ENCODE measurements at places on chromosomes 4 and X. TPM values are rescaled to one million over a fixed set of nuclear protein-coding genes. Genes with fewer than 3 reads are reported as not detected.

EPHA5 gene
- total RNA-seq, result not detected

PTTG2 gene
- not detected for total RNA-seq

CCDC110 gene
- total RNA-seq, result 0.38 TPM

CFAP47 gene
- total RNA-seq, result not detected

ETDB gene
- not detected for total RNA-seq

GABRE gene
- 20.8 TPM for total RNA-seq

- no peak overlapping the region for H3K27ac ChIP-seq
- H3K4me1 ChIP-seq, result no peaks in the 10 kb centered on the region
- H3K4me3 ChIP-seq, result no peak overlapping the region
- no peaks in the 10 kb centered on the region for H3K27me3 ChIP-seq
- no peak for DNase-seq
- H3K36me3 ChIP-seq, result no peaks in the 10 kb centered on the region
Measured at GRCh38 chrX:64792598-64793337, 183.5 kb downstream of the ZC4H2 start.

DNA sequence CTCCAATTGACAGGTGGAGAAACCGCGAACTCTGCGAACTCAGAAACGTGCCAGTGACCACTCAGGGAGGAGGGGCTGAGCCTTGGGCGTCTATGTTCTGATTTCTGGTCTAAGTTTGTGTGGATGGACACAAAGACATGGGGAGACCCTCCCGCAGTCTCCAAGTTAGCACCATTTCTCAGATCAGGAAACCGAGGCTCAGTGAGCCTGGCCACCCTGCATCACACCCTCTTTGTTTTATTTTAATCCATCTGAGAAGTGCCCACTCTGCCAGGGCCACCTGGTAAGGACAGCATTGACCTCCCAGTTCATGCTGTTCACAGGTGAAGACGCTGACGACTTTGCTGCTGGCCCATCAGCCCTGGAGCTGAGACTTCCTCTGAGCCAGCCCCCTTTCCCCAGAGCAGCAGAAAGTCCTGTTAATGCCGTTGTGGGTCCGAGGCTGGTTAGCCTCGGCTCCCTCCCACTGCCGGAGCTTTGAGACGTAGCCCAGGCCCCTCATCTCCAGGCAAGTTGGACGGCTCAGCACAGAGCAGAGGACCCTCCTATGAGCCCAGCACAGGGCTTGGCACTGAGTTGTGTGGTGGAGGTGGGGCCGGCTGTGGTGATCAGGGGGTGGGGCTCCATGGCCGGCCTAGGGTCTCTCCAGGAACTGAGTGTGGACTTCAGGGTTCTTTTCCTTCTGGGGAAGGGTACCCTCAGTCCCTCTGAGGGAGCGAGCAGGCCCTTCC, 43.7 kb downstream of the PSAPL1 start:
- no peak for DNase-seq
- no peaks in the 10 kb centered on the region for H3K36me3 ChIP-seq
- H3K27ac ChIP-seq, result no peak overlapping the region
- H3K27me3 ChIP-seq, result peaks cover 4% of the 10 kb centered on the region

GRCh38 chr4:48028696-48029095, 12.1 kb downstream of the NIPAL1 start:
- no peaks in the 10 kb centered on the region for H3K36me3 ChIP-seq
- DNase-seq, result no peak
- H3K27ac ChIP-seq, result no peak overlapping the region
- no peaks in the 10 kb centered on the region for H3K27me3 ChIP-seq
- no peak overlapping the region for H3K4me3 ChIP-seq

GRCh38 chr4:184655889-184656869, 6.6 kb downstream of the PRIMPOL start:
- H3K4me1 ChIP-seq, result peaks cover 10% of the 10 kb centered on the region
- no peaks in the 10 kb centered on the region for H3K27me3 ChIP-seq
- no peak overlapping the region for H3K4me3 ChIP-seq
- DNase-seq, result no peak

- no peak overlapping the region for H3K27ac ChIP-seq
- H3K4me3 ChIP-seq, result no peak overlapping the region
- no peaks in the 10 kb centered on the region for H3K4me1 ChIP-seq
- DNase-seq, result no peak
Measured at GRCh38 chr4:4406455-4407298, 19.8 kb downstream of the NSG1 start.

DNA sequence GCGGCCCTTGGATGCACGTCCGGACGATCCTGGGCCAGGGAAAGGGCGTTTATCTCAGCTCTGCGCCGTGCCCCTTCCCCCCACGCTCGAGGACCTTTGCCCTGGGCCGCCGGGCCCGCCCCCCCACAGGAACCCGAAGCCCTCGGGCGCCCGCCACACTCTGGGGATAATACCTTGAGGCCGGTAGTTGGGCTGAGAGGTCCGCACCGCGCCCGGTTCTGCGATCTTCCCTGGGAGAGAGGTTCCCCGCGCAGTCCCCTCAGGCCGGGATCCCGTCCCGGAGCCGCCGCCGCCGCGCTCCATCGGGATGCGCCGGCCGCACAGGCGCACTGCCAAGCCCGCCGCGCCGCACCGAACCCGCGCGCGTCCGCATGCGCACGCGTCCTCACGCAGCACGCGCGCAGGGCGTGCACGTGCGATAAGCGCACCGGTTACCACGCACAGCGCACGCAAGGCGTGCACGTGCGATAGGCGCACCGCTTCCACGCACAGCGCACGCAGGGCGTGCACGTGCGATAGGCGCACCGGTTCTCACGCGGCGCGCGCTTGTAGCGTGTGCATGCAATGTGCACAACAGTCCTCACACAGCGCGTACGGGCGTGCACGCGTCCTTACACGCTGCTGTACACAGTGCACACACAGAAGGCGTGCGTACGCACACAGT, at the start of gene MAP7D2:
MAP7D2 (minus strand) TSS at position 331 of the 664 bp plus-strand sequence; CDS start at position 303, 28 bp downstream.
- H3K4me1 ChIP-seq, result no peaks in the 10 kb centered on the region
- peak; percentile 37 for DNase-seq
- H3K36me3 ChIP-seq, result no peaks in the 10 kb centered on the region
- H3K4me3 ChIP-seq, result peak within 1 kb of the TSS; percentile 43
- no peak within 1 kb of the TSS for H3K27ac ChIP-seq
- no peaks in the 10 kb centered on the region for H3K27me3 ChIP-seq

DNA sequence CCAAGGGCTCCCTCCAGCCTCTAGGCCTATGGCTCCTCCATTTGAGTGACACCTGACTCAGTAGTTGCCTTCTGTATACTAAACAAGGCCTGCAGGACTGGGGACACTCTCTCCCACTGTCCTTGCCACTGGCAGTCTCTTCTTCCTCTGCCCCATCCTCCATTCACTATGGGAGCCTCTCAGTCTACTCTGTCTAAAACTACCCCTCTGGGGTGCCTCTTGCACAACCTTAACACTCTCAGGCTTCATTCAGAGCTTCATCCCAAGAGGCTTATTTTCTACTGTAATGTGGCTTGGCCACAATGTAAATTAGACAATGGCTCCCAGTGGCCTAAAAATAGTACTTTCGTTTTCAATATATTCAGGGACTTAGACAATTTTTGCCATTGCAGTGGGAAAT, 133.0 kb downstream of the ZC4H2 start:
- no peak for DNase-seq
- H3K27ac ChIP-seq, result no peak overlapping the region
- H3K36me3 ChIP-seq, result no peaks in the 10 kb centered on the region
- no peaks in the 10 kb centered on the region for H3K4me1 ChIP-seq
- no peak overlapping the region for H3K4me3 ChIP-seq

DNA sequence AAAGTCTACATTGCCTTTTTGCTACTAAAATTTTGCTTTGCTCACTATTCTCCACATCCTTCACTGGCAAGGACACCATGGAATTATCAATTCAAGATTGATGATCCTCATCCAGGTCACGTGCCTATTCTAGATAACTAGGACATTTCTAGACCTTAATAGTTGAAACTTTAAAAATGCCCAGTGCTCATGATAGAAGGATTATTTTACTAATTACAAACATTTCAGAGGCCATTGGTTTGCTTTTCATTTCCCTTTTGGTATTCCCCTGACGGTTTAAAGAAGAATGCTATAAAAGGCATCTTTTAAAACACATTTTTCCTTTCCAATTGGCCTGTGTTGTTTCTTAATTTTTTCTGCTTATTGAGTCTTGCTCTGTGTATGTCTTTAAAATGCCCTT, 249.4 kb downstream of the NDST4 start:
- no peaks in the 10 kb centered on the region for H3K27me3 ChIP-seq
- no peaks in the 10 kb centered on the region for H3K4me1 ChIP-seq
- no peak overlapping the region for H3K4me3 ChIP-seq
- H3K27ac ChIP-seq, result no peak overlapping the region
- no peaks in the 10 kb centered on the region for H3K36me3 ChIP-seq
- no peak for DNase-seq

GRCh38 chr4:17098996-17099395, 200.6 kb upstream of the LDB2 start:
- H3K36me3 ChIP-seq, result no peaks in the 10 kb centered on the region
- DNase-seq, result no peak
- no peak overlapping the region for H3K4me3 ChIP-seq
- no peak overlapping the region for H3K27ac ChIP-seq
- H3K27me3 ChIP-seq, result no peaks in the 10 kb centered on the region

- no peak overlapping the region for H3K4me3 ChIP-seq
- no peaks in the 10 kb centered on the region for H3K36me3 ChIP-seq
Measured at GRCh38 chr4:74751856-74752255, 42.5 kb downstream of the BTC start.

- peaks cover 51% of the 10 kb centered on the region for H3K4me1 ChIP-seq
- H3K36me3 ChIP-seq, result no peaks in the 10 kb centered on the region
Measured at GRCh38 chr4:78779280-78779679, 3.1 kb downstream of the BMP2K start.
